ENCODE measurements at places on chromosomes 1 and 21. TPM values are rescaled to one million over a fixed set of nuclear protein-coding genes. Genes with fewer than 3 reads are reported as not detected.

Gene TRIM67
- polyA plus RNA-seq, result 0.11 TPM

Gene PLA2G2E
- not detected for polyA plus RNA-seq

Gene C21orf58
- 1.4 TPM for polyA plus RNA-seq

Gene MX2
- 13.8 TPM for polyA plus RNA-seq

Gene MXRA8
- 104 TPM for polyA plus RNA-seq

Gene LIX1L
- 21.6 TPM for polyA plus RNA-seq

Gene CDC14A
- polyA plus RNA-seq, result 1.4 TPM

Gene C1orf87
- not detected for polyA plus RNA-seq

Gene LGR6
- 0.28 TPM for polyA plus RNA-seq

Gene DOP1B
- polyA plus RNA-seq, result 4.4 TPM

Gene ZNF683
- polyA plus RNA-seq, result not detected
